ENCODE measurements at places on chromosomes 1 and 21.

- no peak for DNase-seq
Observed at GRCh38 chr1:245710961-245711903, 556.4 kb downstream of the KIF26B start.

DNA sequence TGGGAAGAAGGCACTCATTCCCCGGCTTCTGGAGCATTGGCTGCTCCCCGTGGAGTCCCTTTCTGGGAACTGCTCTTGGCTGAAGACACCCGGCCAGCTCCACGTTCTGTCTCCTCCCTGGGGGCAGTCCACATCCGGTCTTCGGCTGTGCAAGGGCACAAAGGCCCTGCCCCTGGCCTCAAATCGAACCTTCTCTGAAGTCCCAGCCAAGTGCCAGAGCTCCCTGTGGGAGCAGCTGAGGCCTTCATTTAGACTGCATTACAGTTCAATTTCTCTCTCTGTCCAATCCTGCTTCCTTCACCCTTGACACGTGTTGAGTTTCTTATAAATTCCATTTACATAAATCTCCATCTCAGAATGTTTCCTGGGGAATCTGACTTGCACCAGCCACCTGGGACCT lies 132.9 kb upstream of the POU3F1 start:
- no peak for DNase-seq

DNA sequence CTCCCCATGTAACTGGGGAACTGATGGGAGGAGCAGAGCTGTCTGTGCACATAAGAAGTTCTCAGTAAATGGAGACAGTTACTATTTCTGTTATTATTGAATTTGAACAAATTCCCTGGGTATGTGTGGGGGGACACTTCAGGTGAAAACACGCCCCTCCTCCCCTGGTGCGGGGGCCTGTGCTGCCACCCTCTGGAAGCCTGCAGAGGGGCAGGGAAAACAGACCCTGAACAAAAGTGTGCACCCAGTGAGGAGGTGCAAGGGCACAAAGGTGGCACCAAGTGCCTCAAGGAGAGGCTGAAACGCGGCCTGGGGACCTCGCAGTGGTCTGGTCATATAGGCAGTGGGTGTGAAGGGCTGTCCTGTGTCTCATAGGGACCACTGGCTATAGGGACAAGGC lies 18.2 kb upstream of the NADK start:
- peak; percentile 35 for DNase-seq

GRCh38 chr1:223363057-223363855 lies 720 bp downstream of the SUSD4 start:
- no peak for DNase-seq

DNA sequence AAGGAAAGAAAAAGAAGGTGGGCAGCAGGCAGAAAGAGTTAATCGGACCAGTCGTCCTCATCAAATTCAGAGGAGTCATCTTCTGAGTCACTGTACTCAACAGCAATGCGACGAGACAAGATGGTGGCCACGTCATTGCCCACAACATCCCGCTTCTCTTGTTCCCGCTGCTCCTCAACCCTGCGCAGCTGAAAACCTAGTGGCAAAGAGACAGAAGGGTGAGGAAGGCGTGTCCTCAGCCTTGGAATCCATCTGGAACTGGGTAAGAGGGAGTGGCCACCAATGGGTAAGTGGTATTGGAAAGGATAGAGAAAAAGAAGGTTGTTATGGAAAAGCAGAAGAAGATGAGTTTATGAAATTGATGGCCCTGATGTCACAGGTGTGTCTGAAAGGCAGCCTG lies 15.7 kb downstream of the GPR3 start:
- no peak for DNase-seq

DNA sequence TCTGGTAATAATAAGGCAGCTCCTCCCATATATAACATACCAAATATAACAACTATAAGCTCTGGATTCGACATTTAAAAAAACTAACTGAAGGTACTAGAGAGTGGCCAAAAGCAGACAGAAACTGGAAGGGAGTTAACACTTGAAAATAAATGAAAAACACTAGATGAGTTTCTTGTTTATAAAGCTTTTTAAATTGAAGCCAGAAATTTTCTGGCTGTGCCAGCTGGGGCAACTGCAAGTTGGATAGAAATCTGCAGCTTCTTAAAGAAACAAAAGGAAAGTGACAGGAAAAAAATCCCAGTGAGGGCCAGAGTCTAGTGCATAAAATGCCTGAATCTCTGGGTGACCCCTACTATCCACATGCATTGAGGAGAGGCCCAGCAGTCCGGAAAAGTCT lies 432.7 kb downstream of the SMYD3 start:
- no peak for DNase-seq

- DNase-seq, result no peak
Observed at GRCh38 chr1:202981939-202982338, 14.9 kb upstream of the CYB5R1 start.

DNA sequence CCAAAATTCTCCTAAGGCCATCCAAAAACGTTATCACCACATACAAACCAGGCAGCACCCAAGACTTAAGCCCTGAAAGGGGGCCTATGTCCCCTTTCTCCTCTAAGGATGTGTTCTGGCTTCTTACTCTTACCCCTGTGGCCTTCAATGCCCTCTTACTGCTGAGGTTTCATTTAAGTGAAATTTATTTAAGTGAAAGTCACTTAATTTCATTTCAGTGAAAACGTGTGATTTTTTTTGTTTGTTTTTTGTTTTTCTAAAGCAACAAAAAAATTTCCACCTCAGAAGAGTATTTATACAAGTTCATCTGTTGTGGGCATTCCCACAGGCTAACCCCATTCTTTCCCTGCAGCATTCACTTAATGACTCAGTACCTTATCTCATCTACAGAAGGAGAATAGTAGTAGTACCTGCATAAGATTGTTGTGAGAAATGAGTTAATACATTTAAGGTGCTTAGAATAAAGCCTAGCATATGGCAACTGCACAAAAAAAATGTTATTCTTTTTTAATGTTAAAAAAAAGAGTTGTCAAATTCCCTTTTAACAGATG lies 220.6 kb downstream of the CHRM3 start:
- DNase-seq, result no peak

DNA sequence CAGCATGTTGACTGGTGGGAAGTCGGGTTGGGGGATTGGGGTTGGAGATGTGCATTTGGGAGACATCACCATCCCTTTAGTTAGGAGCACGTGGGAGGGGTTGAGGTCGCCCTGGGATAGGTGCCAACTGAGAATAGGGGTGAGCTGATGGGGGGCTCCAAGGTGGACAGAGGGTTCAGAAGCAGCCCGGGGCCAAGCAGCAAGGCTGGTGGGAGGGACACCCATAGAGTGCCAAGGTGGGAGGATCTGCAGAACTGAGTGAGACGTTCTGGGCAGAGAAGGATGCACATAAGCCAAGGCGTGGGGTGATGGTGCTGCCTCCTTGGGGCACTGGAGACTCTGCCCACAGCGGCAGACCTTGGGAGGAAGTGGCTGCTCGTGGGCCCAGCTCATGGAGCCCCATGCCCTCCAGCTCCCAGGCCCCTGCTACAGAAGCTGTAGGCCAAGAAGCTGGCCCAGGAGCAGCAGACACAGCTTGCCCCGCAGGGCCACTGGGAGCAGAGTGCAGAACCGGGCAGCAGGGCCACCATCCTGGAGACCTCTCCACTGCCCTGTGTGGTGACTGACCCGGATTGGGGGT lies 31.4 kb upstream of the PKP1 start:
- DNase-seq, result no peak

GRCh38 chr1:16014509-16015482 lies 3.0 kb downstream of the HSPB7 start:
- DNase-seq, result no peak

GRCh38 chr21:28325618-28326017 lies 667.1 kb downstream of the LTN1 start:
- DNase-seq, result no peak

DNA sequence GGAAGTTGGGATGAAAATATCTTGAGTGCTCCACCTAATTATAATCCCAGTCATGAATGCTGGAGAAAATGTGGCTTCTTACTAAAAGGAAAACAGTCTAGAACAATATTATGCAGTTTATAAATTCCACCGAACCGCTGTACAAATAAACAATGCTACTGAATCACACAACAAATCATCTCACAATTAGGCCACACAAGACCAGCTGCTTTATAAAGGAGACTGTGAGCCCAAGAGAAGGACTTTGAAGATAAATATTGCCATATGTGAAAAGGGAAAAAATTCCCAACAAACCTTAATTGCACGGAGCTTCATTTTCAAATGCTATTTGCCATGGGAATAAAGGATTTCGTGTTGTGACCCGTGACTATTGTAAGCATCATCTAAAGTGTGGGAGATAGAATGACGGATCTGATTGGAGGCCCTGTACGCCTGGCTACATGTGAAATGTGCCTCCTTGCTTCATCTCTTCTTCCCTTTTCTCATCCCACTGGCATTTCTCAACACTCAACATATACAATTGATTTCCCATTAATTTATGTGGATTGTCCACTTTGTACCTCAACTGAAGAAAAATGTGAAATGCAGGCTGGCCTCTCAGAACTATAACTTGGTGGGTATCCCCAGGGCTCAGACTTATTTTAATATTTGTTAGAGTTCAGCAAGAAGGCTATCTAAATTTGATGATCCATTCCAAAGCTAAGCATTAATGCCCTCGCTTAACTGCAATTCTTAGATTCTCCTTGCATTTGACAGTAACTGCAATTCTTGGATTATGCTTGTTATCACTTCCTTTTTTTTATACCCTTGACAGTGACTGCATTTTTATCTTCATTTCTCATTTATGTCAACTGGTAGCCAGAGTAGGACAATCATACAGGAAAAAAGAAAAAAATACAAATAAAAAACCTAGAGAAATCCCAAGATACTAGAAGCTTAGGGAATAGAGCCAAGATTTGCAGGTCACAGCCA lies 122.3 kb downstream of the TGFB2 start:
- DNase-seq, result no peak

GRCh38 chr1:202540448-202540847 lies 169.8 kb downstream of the SYT2 start:
- DNase-seq, result no peak

DNA sequence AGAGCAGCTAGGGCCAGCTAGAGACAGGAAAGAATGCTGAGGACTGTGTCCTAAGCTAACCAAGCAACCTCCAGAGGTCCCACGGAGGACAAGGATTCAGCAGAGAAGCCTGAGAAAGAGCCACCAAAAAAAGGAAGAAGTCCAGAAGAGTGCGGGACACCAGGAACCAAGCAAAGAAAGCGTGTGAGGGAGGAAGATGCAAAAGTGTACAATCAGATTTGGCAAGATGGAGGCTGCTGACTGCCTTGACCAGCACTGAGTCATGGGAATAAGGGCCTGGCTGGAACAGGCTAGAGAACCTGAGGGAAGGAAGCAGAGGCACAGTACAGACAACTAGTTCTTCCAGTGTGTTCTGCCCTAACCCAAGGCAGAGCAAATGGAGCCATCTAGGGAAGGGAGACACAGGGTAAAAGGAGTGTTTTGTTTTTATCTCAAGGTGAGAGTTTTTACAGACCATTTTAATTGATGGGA lies 18.5 kb downstream of the TP53BP2 start:
- no peak for DNase-seq

- DNase-seq, result no peak
Observed at GRCh38 chr1:234593771-234594504, 16.0 kb downstream of the IRF2BP2 start.

DNA sequence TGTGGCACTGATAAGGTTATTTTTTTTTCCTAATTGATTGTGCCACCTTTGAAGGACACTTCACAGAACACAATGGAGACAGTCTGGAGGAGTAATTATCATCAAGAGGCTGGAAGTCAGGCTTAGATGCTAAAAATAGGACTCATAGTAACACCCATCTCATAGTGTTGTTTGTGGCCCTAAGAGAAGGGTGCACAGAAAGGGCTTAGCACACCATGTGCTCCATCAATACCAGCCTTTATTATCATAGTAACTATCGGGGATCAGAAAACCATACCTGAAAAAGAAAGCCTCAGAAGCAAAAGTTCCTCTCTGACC lies 11.9 kb downstream of the NIPAL3 start:
- DNase-seq, result no peak

DNA sequence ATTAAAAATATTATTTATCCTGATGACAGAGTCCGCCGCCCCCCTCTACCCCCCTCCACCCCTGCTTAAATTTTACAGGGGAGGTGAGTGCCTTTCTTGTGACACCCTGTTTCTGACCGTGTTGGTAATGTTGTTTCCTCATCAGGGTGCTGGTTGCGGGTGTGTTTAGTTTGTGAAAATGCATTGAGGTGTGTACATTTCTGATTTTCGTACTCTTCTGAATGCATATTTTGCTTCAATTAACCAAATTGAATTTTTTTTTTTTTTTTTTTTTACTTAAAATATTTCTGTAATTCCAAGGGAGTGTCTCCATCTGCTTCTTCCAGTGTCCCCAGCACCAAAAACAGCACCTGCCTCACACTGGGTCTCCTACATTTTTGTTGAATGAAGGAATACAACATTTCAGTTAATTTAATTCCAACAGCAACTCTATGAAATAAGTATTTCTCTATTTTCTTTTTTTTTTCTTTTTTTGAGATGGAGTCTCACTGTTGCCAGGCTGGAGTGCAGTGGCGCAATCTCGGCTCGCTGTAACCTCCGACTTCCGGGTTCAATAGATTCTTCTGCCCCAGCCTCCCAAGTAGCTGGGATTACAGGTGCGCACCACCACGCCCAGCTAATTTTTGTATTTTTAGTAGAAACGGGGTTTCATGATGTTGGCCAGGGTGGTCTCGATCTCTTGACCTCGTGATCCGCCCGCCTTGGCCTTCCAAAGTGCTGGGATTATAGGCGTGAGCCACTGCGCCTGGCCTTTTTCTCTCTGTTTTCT lies 5.6 kb upstream of the SLC2A1 start:
- DNase-seq, result no peak

DNA sequence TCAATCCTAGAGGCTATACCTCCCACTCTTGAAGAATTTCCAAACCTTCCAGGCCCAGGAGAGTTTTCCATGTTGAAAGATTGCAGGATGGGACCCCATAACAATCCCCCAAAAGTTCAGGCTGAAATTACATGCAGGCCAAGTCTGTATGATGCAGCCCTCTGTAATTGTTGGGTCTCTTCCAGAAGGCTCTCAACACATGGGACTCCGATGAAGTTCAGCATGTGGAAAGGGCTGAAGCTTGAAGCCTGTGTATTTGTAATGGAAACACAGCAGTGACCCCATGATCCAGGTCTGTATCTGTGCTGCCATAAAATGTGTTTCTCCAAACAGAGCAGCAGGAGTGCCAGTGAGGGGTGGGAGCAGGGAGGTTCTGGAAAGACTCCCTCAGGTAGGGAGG lies 202.5 kb upstream of the LYPLAL1 start:
- no peak for DNase-seq
